ENCODE measurements at places on chromosomes 7 and 10.

- no peak for DNase-seq
These were observed 387.1 kb downstream of the IPMK start for GRCh38 chr10:57880446-57881227.

DNA sequence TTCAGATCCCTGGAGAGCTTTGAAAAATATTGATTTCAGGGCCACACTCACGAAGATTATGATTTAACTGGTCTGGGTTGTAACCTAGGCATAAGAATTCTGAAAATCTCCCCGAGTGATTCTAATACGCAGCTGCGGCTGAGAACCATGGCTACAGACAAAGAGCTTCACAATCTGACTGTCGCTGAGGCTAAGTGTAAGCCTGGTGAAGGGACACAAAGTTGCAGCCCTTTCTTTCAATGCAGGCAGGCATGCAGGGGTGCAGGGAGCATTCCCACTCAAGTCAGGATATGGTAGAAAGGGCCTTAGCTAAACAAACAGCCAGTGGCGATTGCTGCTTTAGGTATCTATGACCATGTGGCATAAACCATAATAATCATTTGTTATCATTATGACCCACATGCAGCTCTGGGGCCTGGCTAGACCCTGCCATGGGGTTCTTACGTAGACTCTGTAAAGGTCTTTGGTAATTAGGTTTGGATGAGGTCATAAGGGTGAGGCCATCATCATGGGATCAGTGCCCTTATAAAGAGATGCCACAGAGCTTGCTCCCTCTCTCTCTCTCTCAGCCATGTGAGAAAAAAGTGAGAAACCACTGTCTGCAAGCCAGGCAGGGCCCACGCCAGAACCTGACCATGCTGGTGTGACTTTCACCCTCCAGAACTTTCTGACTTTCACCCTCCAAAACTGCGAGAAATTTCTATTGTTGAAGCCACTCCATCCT is 88.4 kb upstream of the LANCL2 start:
- no peak for DNase-seq

DNA sequence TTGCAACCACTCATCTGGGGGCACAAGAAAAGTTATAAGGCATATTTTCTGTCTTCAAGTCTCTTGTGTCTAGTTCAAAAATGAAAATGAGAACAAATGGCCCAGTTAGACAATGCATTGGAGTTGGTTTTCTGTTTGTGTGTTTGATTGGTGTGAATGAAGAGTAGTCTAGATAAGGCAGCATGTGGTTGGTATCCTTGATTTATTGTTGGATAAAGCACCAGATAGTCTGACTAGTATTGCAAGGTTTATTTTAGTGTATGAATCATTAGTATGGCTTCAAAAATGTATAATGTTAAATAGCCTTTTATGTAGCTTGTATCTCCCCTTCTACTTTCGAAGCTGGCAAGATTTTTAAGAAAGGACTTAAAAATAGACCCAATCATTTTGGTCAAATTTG is 237.3 kb downstream of the CDK14 start:
- DNase-seq = no peak

- no peak for DNase-seq
These were observed 63.5 kb downstream of the DNAJB6 start for GRCh38 chr7:157400171-157400860.

GRCh38 chr10:58512491-58513187 is at the start of gene BICC1:
Gene BICC1, plus strand, starts transcription at chr10:58512872. Its CDS starts 272 bp downstream, at chr10:58513144.
- no peak for DNase-seq

DNA sequence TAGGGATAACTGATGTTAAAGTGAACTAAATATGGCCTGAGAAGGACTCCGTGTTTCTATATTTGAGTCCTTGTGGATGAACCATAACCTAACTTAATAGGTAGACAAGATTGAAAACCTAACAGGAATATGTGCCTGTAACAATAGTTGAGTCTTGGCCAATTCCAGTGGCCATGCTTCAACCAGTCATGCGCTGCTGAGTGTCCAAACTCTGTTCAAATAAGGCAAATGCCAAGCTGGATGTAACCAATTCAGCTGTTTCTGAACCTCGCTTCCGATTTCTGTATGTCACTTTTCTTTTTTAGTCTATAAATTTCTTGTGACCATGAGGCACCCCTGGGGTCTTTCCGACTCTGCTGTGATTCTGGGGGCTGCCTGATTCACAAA is 608.2 kb downstream of the GALNT17 start:
- DNase-seq = no peak

GRCh38 chr7:94655126-94655847 is 646 bp downstream of the SGCE start:
- DNase-seq = no peak

- DNase-seq = no peak
These were observed 12.0 kb upstream of the PARP12 start for GRCh38 chr7:140074780-140075179.

DNA sequence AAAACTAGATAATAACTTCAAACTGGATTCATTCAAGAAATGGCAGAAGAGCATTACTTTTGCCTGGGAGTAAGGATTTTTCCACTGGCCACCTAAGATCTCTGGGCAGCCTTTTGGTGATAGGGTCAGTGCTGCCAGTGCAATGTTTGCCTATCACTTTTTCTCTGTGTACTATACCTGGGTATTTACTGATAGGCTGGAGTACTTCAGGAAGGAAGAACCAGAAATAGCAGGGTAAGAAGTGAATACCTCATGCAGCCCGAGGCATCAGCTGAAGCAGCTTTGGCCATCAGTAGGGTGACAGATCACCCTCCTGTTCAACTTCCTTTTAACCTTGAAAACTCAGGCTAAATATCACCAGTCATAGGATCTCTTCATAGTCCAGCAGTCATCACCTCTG is 5.5 kb upstream of the PAPSS2 start:
- DNase-seq = no peak

DNA sequence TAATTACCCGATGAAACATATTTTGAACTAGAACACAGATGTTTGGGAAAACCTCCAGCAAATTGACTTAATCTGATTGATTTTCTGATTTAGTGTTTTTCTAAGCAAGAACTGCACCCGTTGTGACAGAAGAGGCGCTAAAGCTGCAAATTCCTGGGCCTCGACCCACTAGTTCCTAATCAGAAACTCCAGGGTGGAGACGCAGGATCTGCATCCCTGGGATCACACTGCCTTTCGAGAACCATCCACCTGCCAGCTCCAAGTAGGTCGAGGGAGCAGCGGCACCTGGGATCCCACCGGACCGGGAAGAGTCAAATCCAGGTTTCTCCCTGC is 136.8 kb upstream of the CDCA7L start:
- DNase-seq = no peak

DNA sequence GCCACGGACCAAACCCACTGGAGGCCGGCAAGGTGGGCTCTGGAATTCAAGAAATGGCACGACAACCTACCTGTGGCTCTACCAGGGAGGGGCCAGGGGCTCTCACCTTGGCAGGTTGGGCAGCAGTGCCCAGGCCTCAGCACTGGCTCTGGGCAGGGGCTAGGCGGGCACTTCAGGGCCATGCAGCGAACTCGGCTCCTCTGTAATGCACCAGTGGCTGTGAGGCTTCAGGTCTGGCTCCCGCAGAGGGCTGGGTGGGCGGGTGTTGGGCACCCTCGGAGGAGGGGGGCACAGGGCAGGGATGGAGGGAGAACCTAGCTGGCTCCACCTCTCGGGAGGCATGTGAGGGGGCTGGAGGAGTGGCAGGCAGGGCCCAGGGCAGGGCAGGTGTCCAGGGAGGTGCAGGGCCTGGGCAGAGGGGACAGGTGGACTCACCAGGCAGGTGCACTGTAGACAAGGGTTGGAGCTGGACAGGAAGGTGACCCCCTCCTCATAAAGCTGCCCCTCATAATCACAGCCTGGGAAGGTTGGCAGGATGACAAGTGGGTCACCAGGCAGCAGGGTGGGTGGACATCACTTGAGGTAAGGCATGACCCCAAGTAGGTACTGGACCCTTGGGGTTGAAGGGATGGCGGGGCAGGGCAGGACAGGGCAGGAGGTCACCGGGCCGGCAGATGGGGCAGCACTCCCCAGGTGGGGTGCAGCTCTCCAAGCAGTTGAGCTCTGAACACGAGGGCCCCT is 6.7 kb downstream of the KCP start:
- no peak for DNase-seq

GRCh38 chr10:76647301-76647700 is 990.3 kb downstream of the KCNMA1 start:
- no peak for DNase-seq

GRCh38 chr7:101250324-101250723 is 5.4 kb upstream of the FIS1 start:
- no peak for DNase-seq

DNA sequence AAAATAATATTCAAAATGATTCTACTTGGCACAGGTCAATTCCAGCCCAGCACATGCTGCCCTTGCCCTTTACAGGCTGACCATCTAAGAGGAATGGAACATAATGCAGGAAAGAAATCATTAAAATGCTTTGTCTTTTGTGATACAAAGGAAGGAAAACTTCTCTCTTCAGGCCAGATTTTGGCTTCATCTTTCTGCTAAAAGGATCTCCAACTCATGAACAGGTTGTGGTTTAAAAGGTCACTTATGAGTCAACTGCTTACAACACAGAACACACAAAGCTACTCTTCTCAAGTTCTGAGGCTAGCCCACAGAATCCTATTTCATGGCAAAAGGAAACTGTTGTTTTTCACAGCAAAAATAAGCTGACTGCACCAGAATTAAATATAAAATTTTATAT is 197.1 kb downstream of the DOCK4 start:
- no peak for DNase-seq

GRCh38 chr7:155234158-155234492 is 63.6 kb upstream of the INSIG1 start:
- DNase-seq = no peak

DNA sequence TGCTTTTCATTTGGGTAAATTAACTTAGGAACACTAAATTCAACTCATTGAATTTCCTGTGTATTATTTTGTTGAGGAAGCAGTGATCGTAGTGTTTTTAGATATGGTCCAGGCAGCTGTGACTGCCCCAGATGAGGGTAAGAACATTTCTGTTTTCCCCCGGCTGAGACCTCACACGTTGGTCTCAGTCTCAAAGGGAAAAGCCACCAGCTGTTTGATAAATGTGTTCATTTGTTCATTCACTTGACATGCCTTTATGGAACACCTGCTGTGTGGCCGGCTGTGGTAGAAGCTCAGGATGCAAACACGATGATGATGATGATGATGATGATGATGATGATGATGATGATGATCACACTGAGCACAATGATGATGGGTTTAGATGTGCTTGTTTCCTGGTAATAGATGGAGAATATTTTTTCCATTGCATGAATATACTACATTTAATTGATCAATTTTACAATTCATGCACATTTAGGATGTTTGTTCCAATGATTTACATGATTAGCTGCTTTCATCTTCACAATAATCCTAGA is 125.6 kb upstream of the ZNF32 start:
- no peak for DNase-seq

GRCh38 chr7:103240806-103241205 is 56.4 kb upstream of the PMPCB start:
- no peak for DNase-seq

DNA sequence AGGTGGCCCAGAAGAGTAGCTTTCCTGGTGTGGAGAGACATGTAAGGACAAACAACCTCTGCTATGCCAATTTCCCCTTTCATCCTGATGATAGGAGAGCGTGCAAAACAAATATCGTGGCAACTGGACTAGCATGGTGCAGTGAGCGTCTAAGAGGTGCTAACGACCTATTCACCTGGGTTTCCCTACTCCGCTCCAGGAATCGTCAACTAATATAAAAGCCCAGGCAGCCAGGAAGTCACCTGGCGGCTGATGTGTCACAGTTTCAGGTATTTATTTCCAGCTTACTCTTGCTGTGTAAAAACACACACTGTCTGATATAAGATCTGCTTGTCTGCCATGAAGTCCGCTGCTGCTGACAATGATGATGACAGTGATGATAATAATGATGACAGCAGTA is 56.5 kb upstream of the EFCAB10 start:
- DNase-seq = no peak

GRCh38 chr7:77244222-77244934 is 44.8 kb upstream of the FGL2 start:
- no peak for DNase-seq

GRCh38 chr7:83908526-83908925 is 259.6 kb upstream of the SEMA3E start:
- no peak for DNase-seq

DNA sequence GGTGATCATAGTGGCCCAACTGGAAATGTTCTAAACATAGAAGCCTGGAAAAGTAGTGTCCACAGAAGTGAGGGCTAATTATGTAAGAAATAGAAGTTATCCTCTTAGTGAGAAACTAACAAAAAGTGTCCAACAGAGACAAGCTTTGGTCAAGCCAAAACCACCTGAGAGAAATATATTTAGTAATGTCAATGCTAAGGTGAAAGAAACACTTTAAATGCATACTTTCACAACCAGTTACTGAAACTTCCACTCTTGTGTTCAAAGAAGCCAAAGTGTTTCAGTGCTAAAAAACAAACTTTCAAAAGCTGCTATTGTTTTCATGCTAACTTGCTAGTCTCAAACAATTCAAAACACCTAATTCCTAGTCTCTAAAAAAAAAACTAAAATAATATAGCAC is 18.1 kb downstream of the RAB11FIP2 start:
- DNase-seq = no peak

GRCh38 chr7:154649434-154649833 is 353.5 kb downstream of the PAXIP1 start:
- no peak for DNase-seq

DNA sequence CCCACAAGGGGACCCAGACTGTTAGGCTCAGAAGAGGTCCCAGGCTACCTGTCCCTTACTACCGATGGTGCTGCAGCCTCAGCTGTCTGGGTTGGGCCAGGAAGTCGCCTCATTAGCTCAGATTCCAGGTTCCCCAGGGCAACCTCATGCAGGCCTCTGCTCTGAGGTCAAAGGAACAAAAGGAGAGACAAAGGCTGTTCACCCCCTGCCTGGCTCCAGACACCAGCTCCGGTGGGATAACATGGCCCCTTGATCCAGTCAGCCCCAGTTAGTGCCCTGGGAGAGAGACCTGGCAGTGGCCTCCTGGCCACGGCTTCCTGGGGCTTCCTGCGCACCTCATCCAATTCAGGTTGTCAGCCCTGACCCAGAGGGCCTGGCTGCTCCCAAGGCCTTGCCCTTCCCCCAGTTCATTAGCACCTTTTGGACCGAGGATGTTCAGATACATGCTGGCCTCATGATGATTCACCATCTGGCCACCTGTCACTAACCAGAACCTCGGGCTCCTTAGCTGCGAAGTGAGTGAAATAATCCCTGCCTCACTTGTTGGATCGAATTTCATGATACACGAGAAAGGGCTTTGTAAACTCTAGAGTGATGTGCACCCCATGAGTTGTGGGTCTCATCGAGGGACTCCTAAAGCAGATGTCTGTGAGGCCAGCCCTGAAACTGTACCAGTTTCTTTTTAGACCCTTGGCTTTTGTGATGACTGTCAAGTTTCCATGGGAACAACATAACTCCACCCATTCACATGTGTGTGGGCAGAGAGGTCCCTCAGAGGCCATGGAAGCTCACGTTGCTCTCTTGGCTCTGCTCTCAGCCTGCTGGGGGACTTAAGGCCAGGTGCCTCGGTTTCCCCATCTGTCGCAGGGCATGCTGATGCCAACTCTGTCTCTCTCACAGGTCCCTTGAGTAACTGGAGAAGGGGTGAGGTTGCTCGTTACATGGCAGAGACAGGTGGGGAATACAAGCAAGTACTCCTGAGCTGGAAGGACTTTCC is 79.5 kb upstream of the PCBD1 start:
- DNase-seq = no peak
